ENCODE measurements at places on chromosomes 16 and 17.

GRCh38 chr16:67563708-67564468 lies 1.6 kb downstream of the CTCF start:
- peak overlapping the region; percentile 99 for H3K27ac ChIP-seq
- H3K36me3 ChIP-seq = no peaks in the 10 kb centered on the region
- no peaks in the 10 kb centered on the region for H3K27me3 ChIP-seq
- H3K4me3 ChIP-seq = peak overlapping the region; percentile 90
- H3K4me1 ChIP-seq = peaks cover 6% of the 10 kb centered on the region
- DNase-seq = peak; percentile 62

DNA sequence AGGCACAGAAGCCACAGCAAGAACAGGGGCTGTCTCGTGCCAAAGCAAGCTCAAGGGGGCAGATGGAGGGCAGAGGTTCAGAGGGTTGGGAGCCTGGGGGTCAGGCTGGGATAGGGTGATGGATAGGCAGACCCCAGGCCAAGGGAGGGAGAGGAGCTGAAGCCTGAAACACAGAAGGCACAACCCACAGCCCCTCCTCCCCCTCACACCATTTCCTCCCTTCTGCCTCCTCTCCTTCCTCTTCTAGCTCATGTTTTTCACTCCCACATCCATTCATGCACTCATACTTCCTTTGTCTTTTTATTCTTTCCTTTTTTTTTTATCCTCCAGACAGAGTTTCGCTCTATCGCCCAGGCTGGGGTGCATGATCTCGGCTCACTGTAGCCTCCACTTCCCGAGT lies 61.1 kb downstream of the SOCS1 start:
- no peak overlapping the region for H3K4me3 ChIP-seq
- H3K4me1 ChIP-seq = peaks cover 3% of the 10 kb centered on the region
- H3K27ac ChIP-seq = no peak overlapping the region
- no peak for DNase-seq
- no peaks in the 10 kb centered on the region for H3K36me3 ChIP-seq

- no peak overlapping the region for H3K4me3 ChIP-seq
- no peak overlapping the region for H3K27ac ChIP-seq
- no peaks in the 10 kb centered on the region for H3K27me3 ChIP-seq
- H3K4me1 ChIP-seq = no peaks in the 10 kb centered on the region
- H3K36me3 ChIP-seq = no peaks in the 10 kb centered on the region
Measured at GRCh38 chr17:290121-290521, 62.5 kb downstream of the RPH3AL start.

GRCh38 chr16:83206426-83206825 lies 579.7 kb downstream of the CDH13 start:
- H3K27me3 ChIP-seq = no peaks in the 10 kb centered on the region
- no peak overlapping the region for H3K27ac ChIP-seq
- H3K36me3 ChIP-seq = no peaks in the 10 kb centered on the region
- no peak overlapping the region for H3K4me3 ChIP-seq
- H3K4me1 ChIP-seq = no peaks in the 10 kb centered on the region
- DNase-seq = no peak

DNA sequence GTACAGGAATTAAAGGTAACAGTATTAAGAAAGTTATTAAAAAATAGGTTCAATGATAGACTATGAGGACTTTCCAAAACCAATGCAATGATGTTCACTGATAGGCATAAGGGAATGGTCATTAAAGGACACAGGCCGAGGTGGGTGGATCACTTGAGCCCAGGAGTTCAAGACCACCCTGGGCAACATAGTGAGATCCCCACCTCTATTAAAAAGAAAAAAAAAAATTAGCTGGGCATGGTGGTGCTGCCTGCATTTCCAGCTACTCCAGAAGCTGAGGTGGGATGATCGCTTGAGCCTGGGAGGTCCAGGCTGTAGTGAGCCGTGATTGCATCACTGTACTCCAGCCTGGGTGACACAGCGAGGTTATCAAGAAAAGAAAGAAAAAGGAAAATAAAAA lies 5.9 kb downstream of the TOP2A start:
- H3K4me1 ChIP-seq = no peaks in the 10 kb centered on the region
- no peak overlapping the region for H3K4me3 ChIP-seq
- no peak overlapping the region for H3K27ac ChIP-seq
- no peaks in the 10 kb centered on the region for H3K27me3 ChIP-seq
- no peak for DNase-seq

DNA sequence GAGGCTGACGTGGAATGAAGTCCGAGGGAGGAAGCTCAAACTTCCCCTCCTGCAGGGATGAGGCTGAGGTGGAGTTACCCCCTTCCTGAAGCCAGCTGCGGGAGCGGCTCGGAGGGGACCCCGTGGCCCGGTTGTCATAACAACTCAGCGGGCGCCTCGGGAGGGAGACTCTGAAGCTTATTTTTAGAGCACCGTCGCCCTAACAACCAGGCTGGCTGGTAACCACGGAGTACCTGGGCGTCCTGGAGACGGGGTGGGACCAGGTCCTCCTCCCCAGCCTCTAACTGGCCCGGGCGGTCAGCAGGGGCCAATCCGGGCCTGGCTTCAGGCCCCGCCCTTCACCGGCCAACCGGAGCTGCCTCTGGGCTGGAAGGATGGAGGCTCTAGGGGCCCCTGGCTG lies 27.7 kb downstream of the NECAB2 start:
- no peak overlapping the region for H3K27ac ChIP-seq
- DNase-seq = peak; percentile 29
- no peaks in the 10 kb centered on the region for H3K4me1 ChIP-seq
- no peaks in the 10 kb centered on the region for H3K36me3 ChIP-seq

DNA sequence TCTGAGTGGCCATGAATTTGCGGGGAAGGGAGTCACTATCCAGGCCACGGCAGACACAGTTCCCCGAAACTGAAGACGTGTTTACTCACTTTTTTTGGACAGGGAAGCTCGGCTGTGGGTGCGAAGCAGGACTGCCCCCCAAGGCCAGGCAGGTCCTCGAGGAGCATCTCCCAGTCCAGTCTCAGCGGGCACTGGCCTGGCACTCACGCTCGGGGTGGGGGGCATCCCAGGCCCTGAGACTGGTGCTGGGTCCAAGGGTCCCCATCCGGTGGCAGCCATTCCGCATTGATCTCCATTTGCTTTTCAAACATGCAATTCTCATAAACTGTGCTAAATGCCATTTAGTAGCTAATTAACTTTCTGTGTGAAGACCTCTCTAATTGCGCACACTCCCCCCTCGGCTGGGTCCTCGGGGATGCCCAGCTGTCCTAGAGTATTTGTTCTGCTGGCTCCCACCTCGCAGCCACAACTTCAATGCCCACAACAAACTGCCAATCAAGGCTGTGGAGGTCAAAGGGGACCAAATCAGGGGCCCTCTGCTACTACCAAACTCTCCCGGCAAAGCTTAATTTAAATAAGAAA lies 50.2 kb downstream of the TBC1D16 start:
- H3K36me3 ChIP-seq = no peaks in the 10 kb centered on the region
- H3K4me1 ChIP-seq = peaks cover 17% of the 10 kb centered on the region
- DNase-seq = no peak
- no peak overlapping the region for H3K27ac ChIP-seq
- H3K4me3 ChIP-seq = no peak overlapping the region

DNA sequence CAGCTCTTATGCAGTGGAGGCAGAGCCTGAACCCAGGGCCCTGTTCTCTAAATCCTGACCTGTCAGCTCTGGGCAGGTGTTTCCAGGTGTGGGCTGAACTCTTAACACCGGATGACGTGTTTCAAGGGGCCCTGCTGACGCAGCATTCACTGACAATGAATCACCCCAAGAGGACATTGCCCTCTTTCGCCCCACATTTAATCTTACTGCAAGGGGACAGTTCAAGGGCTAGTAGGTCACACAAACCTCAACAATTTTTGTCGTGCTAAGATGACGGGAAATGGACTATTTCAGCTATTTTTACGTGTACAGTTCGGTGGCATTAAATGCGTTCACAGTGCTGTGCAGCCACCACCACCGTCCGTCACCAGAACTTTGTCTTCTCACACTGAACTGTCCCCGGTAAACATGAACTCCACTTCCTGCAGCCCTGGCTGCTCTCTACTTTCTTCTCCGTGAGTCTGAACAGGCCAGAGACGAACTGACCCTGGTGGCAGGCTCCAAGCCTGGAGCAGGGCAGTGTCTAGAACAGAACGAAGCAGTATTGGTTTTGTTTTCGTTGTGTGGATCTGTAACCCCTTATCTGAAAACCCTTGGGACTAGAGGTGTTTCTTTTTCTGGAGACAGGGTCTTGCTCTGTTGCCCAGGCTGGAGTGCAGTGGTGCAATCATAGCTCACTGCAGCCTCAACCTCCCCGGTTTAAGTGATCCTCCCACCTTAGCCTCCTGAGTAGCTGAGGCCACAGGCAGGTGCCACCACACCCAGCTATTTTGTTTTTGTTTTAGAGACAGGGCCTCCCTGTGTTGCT lies 88.4 kb upstream of the CIBAR2 start:
- no peaks in the 10 kb centered on the region for H3K4me1 ChIP-seq
- no peak overlapping the region for H3K27ac ChIP-seq
- no peaks in the 10 kb centered on the region for H3K36me3 ChIP-seq
- no peak overlapping the region for H3K4me3 ChIP-seq
- no peaks in the 10 kb centered on the region for H3K27me3 ChIP-seq
- DNase-seq = no peak

DNA sequence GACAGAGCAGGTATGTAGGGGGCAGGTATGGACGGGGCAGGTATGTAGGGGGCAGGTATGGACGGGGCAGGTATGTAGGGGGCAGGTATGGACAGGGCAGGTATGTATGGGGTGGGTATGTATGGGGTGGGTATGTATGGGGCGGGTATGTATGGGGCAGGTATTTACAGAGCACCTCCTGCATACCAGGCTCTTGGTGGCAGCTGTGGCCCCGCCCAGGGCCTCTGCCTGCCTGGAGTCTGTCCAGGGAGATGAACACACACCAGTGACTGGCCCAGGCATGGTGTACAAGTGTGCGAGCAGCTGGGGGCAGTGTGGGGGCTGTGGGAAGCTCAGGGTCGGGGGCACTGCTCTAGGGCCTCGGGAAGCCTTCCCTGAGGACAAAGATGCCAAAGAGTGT lies 4.4 kb downstream of the RPL3L start:
- H3K36me3 ChIP-seq = no peaks in the 10 kb centered on the region
- no peak overlapping the region for H3K27ac ChIP-seq
- H3K27me3 ChIP-seq = no peaks in the 10 kb centered on the region
- DNase-seq = no peak
- H3K4me3 ChIP-seq = no peak overlapping the region

DNA sequence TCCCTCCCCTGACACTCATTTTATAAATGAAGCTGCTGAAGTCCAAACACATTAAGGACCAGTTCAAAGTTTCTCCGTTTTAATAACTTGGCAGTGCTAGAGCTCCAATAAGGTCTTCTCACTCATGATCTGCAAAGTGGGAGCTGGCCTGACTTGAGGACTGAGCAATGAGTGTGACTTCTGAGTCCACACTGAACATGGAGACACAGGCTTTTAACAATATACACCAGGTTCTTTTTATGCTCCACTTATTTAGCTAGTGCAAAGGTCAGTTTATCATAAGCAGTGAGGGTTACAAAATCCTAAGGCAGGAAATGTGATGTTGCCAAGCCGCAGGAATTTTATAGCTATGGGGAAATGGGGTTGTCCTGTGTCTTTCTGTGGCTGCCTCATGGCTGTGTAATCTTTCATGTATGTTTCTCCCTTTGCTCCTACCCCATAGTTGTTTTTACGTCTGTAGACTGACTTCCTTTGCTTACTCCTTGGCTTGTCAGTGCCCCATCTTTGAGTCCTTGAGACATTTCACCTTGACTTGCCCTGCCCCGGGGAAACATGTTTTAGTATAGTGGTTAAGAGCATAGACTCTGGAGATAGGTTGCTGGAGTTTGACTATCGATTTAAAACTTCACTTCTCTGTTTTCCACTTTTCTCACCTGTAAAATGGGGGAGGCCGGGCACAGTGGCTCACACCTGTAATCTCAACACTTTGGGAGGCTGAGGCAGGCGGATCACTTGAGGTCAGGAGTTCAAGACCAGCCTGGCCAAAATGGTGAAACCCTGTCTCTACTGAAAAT lies 12.2 kb upstream of the MMD start:
- no peak overlapping the region for H3K4me3 ChIP-seq
- H3K27me3 ChIP-seq = no peaks in the 10 kb centered on the region
- H3K4me1 ChIP-seq = peaks cover 8% of the 10 kb centered on the region
- H3K36me3 ChIP-seq = no peaks in the 10 kb centered on the region
- peak overlapping the region; percentile 86 for H3K27ac ChIP-seq

- no peaks in the 10 kb centered on the region for H3K4me1 ChIP-seq
- no peak for DNase-seq
- no peak overlapping the region for H3K4me3 ChIP-seq
- no peaks in the 10 kb centered on the region for H3K36me3 ChIP-seq
- H3K27me3 ChIP-seq = no peaks in the 10 kb centered on the region
Measured at GRCh38 chr16:81094771-81095251, 1.4 kb downstream of the GCSH start.

- H3K27ac ChIP-seq = no peak overlapping the region
- DNase-seq = no peak
- H3K27me3 ChIP-seq = no peaks in the 10 kb centered on the region
Measured at GRCh38 chr17:28917465-28917864, 14.6 kb upstream of the DHRS13 start.

DNA sequence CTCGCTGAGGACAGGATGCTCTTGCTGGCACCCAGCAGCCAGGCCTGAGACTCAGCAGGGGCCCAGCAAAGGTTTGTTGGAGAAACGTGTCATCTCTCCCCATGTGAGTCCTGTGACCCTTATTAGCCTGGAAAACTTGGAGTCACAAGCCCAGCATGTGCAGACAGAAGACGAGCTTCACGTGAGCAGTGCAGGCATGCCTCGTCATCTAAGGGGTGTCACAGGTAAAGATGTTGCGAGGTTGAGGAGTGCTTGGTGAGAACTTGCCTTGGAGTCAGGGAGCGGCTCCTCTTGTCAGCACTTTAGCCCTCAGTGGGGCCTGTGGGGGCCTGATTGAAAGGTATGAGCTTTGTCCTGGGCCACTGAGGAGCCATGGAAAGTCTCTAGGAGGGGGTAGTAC lies 2.1 kb upstream of the CTRL start:
- H3K4me1 ChIP-seq = peaks cover 9% of the 10 kb centered on the region
- H3K4me3 ChIP-seq = no peak overlapping the region
- H3K36me3 ChIP-seq = no peaks in the 10 kb centered on the region
- no peaks in the 10 kb centered on the region for H3K27me3 ChIP-seq

DNA sequence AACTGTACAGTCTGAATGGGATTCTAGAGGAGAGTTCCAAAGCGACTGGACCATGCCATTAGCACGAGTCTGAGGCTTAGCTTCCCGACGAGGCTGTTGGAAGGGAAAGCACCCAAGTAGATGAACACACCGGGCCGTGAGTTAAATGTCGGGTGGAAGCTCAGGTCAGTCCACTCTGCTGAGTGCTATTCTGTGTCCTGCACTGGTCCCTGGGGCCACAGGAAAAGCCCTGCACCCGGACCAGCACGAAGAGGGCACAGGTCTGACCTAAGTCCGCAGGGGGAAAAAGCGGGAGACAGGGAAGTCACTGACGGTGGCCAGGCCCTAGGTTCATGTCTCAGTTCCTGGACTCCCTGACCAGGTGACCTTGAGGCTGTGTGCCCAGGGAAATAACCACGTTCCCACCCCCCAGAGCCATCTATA lies 44.1 kb upstream of the RBFOX3 start:
- no peaks in the 10 kb centered on the region for H3K4me1 ChIP-seq
- no peaks in the 10 kb centered on the region for H3K36me3 ChIP-seq
- H3K27me3 ChIP-seq = no peaks in the 10 kb centered on the region
- peak; percentile 10 for DNase-seq
- no peak overlapping the region for H3K4me3 ChIP-seq

- DNase-seq = no peak
- H3K27ac ChIP-seq = no peak overlapping the region
- H3K27me3 ChIP-seq = no peaks in the 10 kb centered on the region
- no peaks in the 10 kb centered on the region for H3K36me3 ChIP-seq
- no peak overlapping the region for H3K4me3 ChIP-seq
Measured at GRCh38 chr16:57739756-57740422, 4.3 kb downstream of the KATNB1 start.

GRCh38 chr17:67831268-67831667 lies 6.0 kb downstream of the BPTF start:
- no peak overlapping the region for H3K4me3 ChIP-seq
- H3K27me3 ChIP-seq = no peaks in the 10 kb centered on the region
- H3K36me3 ChIP-seq = no peaks in the 10 kb centered on the region
- DNase-seq = no peak
- H3K4me1 ChIP-seq = no peaks in the 10 kb centered on the region

Data from colonic mucosa (tissue), 4 donors.